ENCODE measurements at places on chromosomes 7 and 10.

GRCh38 chr7:32379510-32380112 lies 110.6 kb downstream of the LSM5 start:
- no peak for DNase-seq

DNA sequence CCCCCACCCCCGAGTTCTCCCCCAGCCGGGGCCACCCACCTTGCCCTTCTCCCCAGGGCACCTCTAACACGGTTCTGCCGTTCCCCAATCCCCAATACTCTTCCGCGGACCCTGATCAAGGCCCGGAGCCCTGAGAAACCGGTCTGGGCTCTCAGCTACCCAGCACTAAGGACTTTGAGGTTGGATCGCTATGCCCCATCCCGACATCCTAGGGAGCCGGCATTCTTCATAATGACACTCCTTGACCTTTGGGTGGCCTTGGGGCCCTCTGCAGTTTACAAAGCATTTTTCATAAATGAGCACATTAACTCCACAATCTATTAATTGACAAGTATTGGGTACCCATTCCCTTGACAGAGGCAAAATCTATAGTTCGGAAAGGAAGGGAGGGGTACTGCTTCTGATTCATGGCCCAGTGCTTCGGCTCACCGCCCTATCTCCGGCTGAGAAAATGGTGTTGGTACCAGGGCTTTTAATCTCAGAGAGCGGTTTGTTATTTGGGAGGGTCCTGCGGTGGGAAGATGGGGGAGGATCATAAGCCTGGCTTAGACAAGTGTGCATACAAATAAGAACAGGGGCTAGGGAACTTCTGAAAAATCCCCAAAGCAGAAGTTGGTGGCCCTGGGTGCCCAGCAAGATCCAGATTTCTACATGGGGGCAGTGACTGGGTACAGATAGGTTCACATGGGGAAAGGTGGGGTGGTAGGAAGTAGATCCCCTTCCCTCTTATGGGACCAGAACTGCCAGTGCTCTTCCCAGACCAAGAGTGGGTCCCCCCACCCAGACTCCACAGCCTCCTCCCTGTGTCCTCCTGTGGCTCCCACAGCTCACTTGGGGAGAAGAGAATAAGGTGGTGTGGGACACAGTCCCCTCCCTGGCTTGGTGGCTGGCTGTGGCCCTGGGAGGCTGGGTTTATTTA lies 3.2 kb downstream of the IMPDH1 start:
- DNase-seq: no peak

GRCh38 chr7:84264396-84264795 lies 69.8 kb upstream of the SEMA3A start:
- DNase-seq: no peak

GRCh38 chr7:72101444-72101843 lies 310.7 kb downstream of the CALN1 start:
- no peak for DNase-seq

- no peak for DNase-seq
These were observed 57.4 kb downstream of the PIP4K2A start for GRCh38 chr10:22657024-22657423.

GRCh38 chr7:130942211-130942964 lies 208.4 kb upstream of the KLF14 start:
- DNase-seq: no peak

DNA sequence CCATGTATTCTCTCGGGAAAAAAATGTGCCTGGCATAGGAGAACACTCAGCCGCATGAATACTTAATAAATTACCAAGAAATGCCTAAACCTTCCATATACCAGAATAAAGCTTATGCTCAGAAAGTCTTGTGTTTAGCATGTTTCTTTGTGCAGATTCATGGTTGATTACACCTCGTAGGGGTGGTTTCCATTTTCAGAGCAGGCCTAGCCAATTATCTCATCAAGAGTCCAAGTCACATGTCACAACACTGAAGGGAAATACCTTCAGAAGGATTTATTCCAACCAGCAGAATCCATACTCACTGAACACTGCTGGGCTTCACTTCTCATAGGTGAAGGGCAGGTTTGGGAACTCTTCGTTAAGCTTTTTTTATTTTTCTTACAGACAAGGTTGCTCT lies 539.7 kb downstream of the PLXDC2 start:
- DNase-seq: no peak

DNA sequence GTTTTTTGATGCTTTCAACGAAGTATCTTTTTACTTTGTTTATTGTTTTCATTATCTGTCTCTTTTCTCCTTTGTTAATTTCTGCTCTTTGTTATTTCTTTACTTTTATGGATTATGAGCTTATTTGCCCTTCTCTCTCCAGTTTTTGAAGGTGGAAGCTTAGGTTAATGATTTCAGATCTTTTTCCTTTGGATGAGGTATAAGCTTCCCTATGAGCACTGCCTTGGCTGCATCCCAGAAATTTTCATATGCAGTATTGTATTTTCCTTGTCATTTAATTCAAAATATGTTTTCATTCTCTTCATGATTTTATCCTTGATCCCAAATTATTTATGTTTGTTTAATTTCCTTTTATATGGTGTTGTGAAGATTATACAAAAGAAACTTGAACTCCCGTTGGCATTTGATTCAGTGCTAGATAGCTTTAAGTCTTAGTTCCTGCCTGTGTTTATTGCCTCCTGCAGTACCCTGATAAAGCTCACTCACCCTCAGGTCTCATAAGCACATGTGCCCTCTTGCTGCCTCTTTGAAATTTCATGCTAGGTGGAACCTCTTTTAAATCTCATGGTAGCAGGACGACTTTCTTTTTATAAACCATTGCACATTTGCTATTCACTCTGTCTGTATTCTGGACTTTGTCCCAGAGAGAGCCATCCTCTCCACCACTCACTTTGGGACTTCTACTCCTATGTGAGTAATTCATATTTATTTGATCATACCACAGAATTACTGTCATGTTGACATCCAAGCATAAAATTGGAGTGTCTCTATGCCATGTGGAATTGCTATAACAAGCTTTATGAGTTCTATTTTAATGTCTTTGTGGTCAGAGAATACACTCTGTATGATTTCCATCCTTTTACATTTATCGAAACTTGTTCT lies 23.0 kb upstream of the CEP41 start:
- DNase-seq: no peak
